ENCODE measurements at places on chromosomes 7 and 10.
A peak's percentile ranks its signal among the peaks of the same experiment; 100 is the strongest.

DNA sequence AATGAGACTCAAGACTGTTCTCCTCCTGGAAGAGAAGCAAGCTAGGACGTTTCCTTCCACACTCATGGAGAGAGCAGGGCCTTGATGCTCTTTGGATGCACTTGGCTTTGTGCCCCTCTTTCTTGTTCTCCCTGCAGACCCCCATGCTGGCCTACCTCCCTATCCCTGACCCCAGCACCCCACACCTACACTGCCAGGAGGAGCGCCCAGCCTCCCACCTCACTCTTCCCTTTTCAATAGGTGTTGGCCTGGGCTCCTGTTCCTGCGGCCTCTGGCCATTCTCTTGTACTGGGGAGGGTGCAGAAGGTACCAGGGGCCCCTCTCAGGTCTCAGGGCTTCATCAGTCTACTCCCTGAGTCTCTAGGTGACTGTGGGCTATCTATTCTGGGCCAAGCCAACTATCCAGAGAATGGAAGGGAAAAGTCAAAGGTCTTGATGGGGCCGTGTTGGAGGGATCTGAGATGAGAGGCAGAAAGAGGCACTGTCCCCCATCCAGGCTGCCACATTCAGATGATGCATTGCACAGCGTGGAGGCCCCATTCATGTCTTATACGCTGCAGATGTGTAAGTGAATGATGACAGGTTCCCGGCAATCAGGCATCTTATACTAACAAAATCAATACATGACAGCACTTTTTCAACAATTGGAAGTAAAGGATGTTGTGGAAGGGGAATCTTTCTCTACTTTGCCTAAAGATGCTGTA, 32.7 kb upstream of the LOXL4 start:
- DNase-seq, result no peak

GRCh38 chr7:4861673-4862072, at the start of gene PAPOLB:
Gene PAPOLB (minus strand): TSS chr7:4862030. CDS start chr7:4861810, 220 bp downstream.
- peak; percentile 5 for DNase-seq

- no peak for DNase-seq
Measured at GRCh38 chr7:83806538-83806937, 157.6 kb upstream of the SEMA3E start.

DNA sequence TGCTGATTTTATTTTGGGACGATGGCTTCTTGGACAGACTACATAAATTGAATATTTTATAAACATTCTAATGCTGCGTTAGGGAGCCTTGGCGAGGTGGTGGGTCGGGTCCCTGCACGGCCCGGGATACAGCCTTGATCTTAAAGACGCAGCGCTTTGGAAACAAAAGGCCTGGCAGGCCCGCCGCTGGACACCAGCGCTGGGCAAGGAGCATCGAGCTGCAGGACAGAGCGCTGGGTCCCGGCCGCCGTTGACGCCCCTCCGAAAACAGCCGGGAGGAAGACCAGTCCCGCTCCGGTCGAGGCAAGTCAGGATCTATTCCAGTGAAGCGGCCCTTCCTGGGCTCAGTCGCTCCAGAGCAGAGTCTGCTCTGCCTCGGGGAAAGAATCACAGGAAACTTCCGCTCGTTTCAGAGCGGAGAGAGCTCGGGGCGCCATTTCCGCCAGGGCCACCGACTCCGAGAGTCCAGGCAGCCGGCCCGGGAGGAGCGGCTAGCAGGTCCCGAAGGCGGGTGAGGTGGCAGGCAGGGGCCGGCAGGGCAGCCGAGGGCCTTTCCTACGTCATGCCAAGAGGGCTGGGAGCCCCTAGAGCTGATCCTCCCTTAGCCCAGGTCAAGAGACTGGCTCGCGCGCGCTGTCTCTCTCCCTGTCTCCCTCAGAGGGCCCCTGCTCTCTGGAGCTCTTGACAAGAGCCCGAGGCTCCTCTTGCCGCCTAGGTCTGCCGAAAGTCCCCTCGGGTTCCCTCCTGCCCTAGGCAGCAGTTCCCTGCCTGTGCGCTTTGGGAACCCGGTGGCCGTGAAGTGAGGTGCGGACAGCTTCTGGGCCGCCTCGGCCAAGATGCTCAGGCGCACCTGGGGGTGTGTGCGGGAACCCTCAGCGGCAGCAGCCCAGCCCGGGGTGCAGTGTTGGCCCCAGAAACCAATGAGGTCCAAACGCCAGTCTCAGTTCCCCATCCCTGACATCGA, 1.4 kb upstream of the DRGX start:
- DNase-seq, result no peak

- peak; percentile 23 for DNase-seq
Measured at GRCh38 chr7:593324-594115, 73.9 kb upstream of the PDGFA start.

DNA sequence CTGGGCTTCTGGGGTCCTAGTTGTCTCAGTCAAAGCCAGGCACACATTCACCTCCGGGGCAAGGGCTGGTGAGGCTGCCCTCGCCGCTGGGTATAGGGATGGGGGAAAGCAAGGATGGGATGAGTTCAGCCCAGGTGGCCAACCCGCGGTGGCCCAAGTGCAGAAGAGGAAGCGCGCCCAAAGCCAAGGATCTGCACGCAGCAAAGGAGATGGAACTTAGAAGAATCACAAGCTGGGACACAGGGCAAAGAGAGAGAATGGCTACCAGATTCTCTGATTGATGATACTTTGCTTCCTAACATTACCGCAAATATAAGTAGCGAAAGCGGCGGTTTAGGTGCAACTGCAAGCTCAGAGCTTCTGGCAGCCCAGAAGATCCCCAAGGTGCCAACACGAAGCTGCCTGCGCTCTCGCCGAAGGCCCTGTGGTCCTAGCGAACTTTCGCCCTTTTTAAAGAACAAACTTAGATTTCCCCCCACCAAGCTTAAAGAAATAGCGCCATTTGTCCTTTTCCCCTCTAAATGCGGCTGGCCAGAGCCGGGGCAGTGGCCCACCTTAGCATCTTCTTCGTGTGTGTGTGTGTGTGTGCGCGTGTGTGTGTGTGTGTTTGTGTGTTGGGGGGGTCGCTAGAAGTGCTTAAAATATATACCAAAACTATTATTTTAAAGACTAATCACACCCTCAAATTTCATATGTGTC, 927 bp upstream of the MKX start:
- peak; percentile 42 for DNase-seq

GRCh38 chr10:93154531-93154930, 80.8 kb downstream of the CYP26A1 start:
- DNase-seq, result no peak

GRCh38 chr10:13311177-13311575, 11.3 kb upstream of the PHYH start:
- no peak for DNase-seq

DNA sequence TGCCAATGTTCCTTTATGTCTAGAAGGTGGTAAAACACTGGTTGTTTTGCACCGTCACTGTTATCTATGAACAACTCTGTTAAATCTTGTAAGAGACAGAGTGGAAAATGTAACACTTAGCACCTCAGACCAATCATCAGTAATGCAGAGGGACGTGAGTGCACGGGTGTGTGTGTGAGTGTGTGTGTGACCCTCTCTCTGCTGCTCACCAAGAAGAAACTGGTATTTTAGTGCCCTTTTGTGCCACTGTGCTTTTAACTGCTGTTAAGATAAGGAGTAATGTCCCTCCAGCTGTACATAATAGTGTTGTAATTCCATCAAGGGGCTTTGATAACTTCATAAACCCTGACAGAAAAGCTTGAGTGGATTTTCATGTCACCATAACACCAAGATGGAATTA, 130.1 kb downstream of the CREB5 start:
- DNase-seq, result no peak

- no peak for DNase-seq
Measured at GRCh38 chr10:88525371-88526069, 57.6 kb downstream of the RNLS start.

DNA sequence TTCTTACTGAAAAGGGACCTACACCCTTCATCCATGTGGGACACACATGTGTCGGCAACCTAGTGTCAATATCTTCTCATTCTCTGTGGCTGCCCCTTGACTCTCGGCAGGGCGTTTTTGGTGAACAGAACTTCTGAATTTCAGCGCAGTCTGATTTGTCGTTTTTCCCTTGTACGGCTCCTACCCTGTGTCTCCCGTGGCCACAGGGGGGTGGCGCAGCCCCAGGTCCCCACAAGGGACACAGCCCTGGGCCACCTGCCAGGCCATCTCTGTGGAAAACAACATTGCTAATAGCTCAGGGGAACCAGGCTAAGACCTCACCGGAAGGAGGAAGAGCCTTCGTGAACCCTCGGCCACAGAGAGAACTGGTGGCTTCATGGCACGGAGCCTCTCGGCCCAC, 53.1 kb upstream of the NKX6-2 start:
- no peak for DNase-seq

DNA sequence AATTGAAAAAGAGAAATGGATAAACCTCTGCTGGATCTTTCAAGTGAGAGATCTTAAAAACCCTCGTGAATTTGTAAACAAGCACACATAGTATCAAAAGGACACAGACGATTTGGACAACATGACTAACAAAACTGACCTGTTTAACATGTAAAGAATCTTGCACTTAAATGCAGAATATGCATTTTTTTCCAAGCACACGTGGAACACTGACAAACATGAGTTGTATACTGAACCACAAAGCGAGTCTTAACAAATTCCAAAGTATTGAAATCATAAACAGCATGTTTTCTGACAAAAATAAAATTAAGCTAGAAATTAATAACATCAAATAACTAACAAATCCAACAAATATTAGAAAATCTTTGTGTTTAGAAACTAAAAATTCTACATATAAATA, 65.0 kb upstream of the ZNF746 start:
- DNase-seq, result no peak

DNA sequence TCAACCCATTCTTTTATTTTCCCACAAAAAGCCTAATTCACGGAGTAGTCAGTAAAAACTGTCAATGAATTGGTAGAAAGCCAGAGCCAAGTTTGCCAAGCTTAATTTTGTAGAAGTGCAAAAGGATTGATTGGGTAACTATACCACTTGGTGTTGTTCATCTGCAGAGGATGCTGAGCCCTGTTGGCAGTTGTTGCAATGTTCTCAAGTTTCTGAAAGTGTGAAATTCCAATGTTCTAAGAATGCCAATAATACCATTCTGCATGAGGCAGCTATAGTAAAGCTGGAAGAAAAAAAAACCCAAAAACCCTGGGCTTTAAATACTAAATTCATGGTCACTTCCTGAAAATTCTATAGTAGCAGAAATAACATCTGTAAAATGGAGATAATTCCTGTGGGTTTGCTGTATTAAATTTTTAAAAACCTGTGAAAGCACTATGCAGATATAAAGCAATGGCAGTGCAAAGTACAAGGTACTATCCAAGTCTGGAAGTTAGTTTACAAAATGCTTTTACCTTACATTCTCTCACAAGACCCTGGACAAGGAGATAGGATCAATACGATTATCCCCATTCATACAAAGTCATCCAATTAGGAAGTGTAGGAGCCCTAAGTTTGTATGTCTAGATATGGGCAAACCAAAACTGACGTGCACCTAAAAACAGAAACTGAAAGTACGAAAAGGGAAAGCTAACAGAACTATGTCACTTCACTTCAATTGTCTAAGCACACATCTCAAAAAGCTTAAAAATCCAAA, 6.0 kb upstream of the PON1 start:
- no peak for DNase-seq
